ENCODE measurements at places on chromosomes 2 and 18. TPM values are rescaled to one million over a fixed set of nuclear protein-coding genes. Genes with fewer than 3 reads are reported as not detected.

DNA sequence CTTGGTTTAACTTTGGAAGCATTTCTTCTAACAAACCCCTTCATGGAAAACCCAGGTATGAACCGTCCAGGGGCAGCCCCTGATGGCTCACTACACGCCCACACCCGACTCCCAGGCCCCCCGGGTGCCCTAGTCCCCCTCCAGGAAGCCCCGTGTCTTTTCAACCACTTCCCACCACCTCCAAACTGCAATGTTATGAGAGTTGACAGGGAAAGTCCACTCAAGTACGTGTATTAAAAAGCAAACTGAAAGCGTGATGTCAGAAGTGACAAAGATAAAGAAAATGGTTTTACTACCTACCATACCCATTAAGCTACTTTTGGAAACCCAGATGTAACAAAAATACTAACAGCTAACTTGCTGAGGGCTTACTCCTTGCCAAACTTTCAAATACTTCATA is 51.5 kb downstream of the L3MBTL4 start:
- DNase-seq = no peak

The ALKAL2 gene
- not detected for total RNA-seq

GRCh38 chr2:216349366-216349765 is 22.9 kb downstream of the MARCHF4 start:
- DNase-seq = no peak

The RAD51AP2 gene
- under 0.01 TPM for total RNA-seq

GRCh38 chr2:200377355-200378336 is 71.2 kb downstream of the SPATS2L start:
- no peak for DNase-seq
